ENCODE measurements at places on chromosomes 2 and 18.

- DNase-seq = no peak
Observed at GRCh38 chr18:24862201-24862816, 401.9 kb downstream of the HRH4 start.

GRCh38 chr2:119204525-119204924, 19.1 kb upstream of the STEAP3 start:
- no peak for DNase-seq

- DNase-seq = no peak
Observed at GRCh38 chr2:238487652-238488346, 61.1 kb downstream of the ASB1 start.

DNA sequence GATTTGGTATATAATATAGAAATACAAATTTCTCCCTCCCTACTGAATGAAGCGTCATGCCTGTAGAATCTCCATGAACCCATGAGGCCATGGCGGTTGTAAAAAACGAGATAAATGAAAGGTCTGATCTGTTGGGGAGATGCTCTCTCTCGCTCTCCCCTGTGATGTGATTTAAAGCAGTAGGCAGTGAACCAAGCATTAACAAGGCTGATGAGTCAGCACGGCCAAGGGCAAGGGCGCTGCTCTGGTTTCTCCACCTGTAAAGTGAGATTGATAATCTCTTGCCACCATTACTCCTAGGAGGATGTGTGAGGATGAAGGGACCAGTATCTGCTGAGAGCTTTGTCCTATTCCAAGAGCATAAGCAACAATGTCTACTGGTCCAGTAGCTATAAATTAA, 553.3 kb downstream of the CMPK2 start:
- no peak for DNase-seq

GRCh38 chr2:70616168-70616694, 62.6 kb upstream of the TGFA start:
- DNase-seq = no peak

DNA sequence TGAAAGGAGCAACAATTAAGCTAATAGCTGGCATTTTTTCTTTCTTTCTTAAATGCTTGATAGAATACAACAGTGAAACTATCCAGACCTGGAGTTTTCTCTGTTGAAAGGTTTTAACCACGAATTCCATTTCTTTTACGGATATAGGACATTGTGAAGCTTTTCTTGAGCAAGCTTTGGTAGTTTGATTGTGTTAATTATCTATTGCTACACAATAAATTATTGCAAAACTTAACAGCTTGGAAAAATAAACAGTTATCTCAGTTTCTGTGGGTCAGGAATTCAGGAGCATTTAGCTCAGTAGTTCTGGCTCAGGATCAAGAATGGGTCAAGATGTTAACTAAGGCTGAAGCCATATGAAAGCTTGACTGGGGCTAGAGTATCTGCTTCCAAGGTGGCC, 11.7 kb downstream of the PHOSPHO2 start:
- no peak for DNase-seq

DNA sequence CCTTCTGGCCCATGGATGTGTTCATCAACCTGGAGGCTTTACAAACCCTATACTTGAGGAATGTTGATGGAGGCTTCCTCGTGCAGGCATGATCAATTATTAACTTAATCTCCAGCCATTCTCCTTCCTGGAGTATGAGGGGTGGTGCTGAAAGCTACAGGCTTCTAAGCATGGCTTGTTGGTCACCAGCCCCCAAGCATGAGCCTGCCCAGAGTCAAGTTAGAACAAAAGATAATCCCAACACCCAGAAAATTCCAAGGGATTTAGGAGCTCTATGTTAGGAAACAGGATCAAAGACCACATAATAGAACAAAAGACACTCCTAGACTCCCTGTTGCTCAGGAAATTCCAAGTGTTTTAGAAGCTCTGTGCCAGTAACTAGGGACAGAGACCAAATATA, 63.1 kb downstream of the FAM171B start:
- no peak for DNase-seq

GRCh38 chr18:78393086-78393862, 586.3 kb upstream of the SALL3 start:
- DNase-seq = no peak

DNA sequence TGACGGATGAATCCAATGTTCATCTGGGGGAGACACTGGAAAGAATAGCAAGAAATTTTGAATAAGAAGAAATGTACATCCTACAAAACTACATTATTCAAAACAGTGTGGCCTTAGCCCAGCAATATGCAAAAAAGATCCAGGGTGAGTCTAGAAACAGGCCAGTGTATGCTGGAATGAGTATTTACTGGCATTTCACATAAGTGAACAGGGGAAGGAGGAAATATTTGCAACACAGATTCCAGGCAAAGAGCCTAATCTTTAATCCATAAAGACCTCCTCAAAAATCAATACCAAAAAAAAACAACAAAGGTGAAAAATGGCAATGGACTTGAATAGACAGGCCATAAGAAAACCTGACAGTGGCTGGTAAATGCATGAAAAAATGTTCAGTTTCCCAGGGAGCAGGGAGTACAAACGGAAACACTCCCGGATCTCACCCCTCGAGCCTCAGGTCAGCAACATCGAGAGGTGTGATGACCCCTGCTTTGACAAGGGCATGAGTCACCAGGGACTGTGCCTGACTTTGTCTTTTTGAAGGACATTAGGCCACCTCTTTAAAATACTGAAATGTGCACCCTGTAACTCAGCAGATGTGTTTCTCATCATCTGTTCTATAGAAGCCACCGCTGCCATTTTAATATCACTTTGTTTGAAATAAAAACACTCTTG, 12.7 kb upstream of the GPC1 start:
- no peak for DNase-seq

GRCh38 chr2:134639265-134639664, 79.5 kb downstream of the TMEM163 start:
- DNase-seq = no peak

GRCh38 chr2:190436557-190436956, 28.4 kb downstream of the MFSD6 start:
- DNase-seq = no peak

- DNase-seq = no peak
Observed at GRCh38 chr18:66300141-66300540, 303.7 kb downstream of the CDH19 start.

DNA sequence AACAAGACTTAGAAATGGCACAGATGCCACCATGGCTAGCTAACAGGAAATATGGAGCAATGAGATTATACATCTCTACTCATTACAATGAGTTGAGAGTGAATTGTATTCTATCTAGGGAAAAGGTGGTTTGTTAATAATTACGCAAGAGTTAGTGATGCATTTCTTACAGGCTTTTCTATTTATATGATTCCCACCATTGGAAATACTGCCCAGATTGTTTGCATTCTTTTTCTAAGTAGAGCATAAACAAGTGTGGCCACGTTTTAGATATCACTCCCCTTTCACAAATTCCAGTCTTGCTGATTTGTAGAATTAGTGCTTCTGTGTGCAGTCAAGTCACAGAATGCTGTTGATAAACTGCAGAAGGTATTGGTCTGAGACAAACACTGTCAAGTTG, 56.6 kb downstream of the ZNF804A start:
- DNase-seq = no peak

GRCh38 chr18:43650426-43650825, 373.1 kb upstream of the SYT4 start:
- no peak for DNase-seq

- DNase-seq = no peak
Observed at GRCh38 chr18:76750269-76750668, 72.1 kb upstream of the ZNF236 start.

GRCh38 chr2:23069923-23070322, 315.1 kb upstream of the KLHL29 start:
- DNase-seq = no peak

- DNase-seq = no peak
Observed at GRCh38 chr2:181241797-181242196, 215.4 kb upstream of the ITGA4 start.

- no peak for DNase-seq
Observed at GRCh38 chr2:216406826-216407225, 5.5 kb upstream of the SMARCAL1 start.

- no peak for DNase-seq
Observed at GRCh38 chr18:55289775-55290174, 298.2 kb downstream of the TCF4 start.

- DNase-seq = no peak
Observed at GRCh38 chr2:38934742-38935141, 45.1 kb downstream of the ARHGEF33 start.

DNA sequence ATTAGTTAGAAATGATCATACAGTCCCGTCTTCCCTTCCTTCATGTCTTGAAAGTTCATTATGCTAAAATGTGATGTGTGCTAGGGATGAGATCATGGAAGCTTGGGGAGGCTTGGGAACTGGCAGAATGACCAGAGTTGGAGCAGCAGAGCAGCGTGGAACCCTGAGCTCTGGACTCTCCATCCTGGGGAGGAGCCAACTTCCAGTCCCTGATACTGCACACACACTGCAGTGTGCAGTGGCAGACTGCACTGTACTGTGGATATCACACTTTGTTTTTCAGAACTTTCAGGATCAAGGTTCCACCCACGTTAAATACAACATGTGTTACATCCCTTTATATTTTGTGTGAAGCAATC, 27.3 kb upstream of the GREB1 start:
- no peak for DNase-seq

DNA sequence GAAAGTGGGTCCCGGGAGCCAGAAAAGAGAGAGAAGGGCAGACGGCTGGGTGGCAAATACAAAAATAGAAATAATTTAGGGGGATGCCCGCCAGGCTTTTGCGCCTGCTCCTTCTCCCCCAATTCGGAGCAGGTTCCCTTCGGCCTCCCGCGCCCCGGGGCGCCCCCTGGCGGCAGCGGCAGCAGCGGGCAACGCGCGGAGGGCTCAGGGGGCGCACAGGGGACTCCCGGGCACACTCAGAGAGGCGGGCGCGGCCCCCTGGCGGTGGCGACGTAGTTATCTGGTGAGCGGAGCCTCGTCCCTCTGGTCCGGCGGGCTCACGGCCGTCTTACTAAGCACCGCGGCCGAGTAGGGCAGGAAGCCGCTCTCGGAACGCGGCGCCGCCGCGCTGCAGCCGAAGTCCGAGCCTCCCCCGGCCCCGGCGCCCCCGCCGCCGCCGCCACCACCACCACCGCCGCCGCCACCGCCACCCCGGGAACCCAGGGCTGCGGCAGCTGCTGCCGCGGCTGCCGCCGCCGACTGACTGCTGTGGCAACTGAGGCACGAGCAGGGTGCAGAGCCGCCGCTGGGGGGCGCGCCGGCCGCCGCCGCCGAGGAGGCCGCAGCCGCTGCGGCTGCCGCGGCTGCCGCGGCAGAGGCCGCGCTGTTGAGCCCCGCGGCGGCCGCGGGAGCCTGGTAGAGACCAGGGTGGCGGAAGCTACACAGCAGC, 3.8 kb downstream of the EVX2 start:
- peak; percentile 95 for DNase-seq

GRCh38 chr2:17620280-17620679, 79.8 kb downstream of the VSNL1 start:
- no peak for DNase-seq

DNA sequence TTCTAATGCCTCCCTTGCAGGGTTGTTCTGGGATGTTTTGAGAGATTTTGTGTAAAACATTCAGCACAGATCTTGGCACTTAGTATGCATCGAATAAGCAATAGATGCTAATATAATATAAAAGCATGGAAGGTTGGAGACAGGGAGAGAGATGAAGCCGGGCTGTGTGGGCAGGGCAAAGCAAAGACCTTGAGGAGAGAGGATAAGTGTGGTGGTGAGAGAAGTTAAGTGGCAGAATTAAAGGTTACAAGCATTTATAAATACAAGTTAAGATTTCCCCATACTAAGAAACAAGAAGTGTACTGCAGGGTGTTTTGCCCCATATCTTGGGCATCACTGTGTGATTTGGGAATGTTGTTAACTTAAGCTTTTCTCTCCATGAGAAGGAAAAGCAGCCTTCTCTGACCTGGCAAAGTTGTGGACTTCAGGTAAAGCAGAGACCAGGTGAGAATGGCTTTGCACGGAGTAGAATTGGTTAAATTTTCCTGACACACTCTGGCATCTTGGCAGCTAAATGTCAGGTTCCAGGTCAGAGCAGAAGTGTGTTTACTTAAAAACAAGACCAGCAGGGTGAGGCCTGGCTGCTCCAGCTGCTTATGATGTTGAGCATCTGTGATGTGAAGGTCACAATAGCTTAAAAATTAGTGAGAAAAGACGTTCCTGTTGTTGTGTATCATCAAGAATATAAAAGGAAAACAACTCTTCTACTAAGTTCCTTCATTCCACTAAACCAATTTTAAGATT, 288.5 kb upstream of the HNMT start:
- DNase-seq = no peak

DNA sequence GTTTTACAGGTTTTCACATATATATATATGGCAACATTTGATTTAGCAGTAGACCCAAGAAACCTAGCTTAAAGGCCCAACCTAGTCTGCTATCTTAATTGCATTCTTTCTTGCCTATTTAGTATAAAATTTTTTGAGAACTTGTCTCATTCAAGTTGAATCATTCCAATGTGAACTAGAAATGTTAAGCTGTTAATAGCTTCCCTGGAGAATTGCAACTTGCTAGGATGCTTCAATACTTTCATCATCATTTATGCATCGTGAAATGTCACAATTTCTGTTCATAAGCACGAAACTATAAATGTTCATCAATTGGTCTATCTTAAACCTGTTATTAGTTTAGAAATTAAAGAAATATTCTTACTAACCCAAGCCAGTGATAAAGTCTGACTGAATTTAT, 217.6 kb downstream of the BABAM2 start:
- DNase-seq = no peak

GRCh38 chr2:143530758-143531157, 401.5 kb downstream of the ARHGAP15 start:
- DNase-seq = peak; percentile 57

DNA sequence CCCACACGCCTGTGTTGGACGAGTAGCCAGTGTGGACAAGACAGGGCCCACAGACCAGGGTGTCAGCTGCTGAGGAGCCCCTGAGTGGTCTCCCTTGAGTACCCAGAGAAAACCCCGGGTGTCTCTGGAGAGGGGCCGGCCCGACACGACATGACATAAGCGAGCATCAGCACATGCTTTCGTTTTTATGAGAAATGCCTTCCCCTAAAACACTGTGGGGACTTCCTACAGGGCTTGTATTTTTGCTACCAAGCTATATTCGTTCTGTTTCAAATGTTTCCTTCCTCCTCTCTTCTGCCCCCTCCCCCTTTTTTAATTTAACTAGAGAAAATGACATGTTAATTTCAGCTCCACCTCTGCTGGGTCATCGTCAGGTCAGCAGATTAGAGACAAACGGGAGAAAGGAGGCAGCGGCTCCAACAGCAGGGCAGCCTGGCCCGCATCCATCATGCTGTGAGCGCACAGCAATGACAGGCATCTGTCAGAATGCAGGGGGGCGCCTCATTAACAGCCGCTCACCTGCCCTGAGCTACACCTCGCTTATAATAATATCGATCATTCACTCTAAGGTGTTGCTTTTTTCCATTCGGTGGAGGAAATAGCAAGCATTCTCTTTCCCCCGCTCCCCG, 286.2 kb downstream of the ZNF516 start:
- no peak for DNase-seq

DNA sequence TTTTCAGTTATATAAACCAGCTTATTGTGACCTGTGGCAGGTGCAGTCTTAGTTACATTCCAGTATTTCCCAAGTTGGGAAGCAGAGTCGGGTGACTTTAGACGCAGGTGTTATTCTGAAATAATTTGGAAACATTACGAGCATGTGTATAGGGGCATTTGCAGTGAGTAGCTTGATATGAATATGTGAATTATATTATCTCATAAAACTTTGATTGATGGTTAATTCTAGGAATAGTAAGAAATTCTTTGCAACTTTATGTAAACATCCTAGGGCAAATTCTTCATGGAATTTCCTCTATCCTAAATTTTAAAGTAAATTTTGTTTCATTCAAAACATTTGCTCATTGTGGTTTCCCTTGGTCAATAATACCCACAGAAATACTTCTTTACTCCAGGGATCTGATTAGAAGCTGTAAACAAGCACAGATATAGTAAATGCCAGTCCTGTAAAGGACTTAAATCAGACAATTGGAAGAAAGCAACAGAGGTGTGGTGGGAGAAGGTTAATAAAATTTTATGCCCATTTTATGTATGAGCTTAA, 580.6 kb upstream of the CDH2 start:
- no peak for DNase-seq

Measured in SK-N-SH (cell line).